CD4-positive, alpha-beta T cell treated with Interleukin-4 for 1 hour (primary cell): ENCODE measurements at places on chromosomes 13 and 19.

DNA sequence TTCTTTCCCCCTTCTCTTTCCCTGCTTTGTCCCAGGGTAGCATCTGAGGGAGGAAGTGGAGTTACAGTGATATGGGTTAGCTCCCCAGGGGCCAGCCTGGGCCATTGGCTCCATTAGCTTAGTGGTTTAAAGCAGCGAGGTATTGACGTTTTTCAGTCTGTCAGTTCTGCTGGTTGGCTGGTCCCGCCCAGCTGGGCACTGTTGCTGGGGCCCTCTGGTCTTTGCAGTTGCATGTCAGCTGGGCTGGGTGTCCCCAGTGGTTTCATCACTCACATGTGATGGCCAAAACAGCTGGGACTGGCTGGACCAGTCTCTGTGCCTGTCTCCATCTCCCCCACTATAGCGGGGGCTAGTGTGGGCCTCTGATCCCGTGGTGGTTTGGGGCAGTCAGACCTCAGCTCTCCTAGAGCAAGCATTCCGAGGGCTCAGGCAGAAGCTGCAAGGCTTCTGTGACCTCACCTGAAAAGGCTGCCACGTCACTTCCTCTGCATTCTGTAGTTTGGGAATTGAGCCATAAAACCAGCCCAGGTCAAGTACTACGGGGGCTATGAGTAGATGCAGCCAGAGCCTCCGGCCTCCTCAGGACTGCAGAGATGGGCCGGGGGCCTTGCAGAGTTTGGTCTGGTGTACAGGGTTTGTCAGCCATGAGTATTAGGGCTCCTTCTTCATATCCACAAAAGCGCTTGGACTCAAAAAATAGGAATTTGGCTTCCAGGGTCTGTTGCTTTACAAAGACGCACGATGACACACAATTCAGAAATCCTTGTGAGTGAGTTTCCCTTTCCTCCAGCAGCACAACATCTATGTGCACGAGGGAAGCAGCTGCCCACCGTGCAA lies 30.0 kb downstream of the TSSK6 start:
- DNase-seq = no peak

DNA sequence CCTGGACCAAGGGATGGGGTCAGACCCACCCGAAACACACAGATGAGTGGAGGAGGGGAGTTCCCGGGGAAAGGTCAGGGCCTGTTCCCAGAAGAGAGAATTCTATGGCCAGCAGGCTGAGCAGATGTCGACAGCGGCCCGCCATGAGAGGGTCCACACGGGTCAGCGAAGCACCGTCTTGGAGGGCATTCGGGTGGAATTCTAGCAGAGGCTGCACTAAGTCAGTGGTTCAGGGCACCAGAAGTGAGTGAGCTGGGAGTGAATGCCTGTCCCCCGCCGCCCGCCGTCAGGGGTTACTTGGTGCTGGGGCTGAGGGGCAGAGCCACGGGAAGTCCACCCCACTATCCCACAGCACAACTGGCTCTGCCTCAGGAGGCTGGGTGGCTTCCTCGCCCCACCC lies 96.2 kb upstream of the VSTM2B start:
- DNase-seq = no peak

DNA sequence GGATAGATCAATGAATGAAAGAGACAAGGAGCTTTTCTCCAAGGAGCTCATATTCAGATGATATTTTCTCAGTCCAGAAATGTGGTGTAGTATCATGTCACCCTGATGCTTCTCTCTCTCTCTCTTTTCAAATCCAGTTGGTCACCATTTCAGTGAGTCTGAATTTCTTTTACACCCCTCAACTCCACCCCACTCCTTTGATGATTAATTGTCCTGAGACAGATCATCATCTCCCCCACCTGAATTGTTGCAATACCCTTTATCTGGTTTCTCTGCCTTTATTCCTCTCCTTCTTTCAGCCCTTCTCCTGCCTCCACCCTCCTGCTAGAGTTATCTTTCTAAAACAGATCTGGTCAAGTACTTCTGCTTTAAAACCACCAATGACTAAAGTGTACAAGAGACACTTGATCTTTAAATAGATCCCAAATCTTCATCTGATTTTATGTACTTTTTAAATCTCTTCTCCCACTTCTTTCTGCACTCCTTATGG lies 299.8 kb downstream of the KLF5 start:
- no peak for DNase-seq

DNA sequence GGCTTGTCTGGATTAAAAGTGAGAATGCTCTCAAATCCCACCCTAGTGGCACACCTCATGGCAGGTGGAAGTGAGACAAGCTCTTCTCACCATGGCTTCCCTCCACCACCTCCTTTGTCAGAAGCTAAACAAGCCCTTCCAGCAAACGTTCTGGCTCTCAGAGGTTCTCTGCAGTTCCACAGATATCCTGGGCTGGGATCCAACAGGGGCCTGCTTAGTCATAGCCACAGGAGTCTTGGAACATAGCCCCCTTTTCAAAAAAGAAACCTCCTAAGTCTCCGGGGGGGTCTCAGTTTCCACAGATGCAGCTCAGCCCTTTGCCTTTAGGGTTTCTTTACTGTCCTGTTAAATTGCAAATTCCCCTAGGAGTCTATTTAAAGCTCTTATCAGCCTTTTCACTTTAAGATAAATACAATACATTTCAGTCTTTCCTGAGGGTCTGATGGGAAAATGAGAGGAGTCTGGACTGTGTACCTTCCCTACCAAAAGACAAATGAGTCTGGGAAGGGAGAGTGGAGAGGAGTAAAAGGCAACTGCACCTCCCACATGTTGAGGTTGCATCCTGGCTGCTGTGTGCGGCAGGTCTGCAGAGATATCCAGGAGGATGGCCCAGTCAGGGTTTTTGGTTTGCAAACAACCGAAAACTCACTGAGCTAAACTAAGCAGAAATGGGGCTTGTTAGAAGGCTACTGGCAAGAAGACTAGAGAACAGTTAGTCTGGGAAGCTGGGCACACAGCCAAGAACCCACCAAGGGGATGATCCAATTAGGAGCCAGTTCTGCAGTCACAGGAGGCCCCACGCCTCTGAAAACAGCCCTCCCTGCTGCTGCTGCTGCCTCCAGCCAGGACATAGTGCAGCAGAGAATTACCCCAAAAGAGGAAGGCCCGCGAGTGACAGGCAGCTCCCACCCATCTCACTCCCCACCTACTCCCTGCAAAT lies 41.4 kb upstream of the SERP2 start:
- no peak for DNase-seq

DNA sequence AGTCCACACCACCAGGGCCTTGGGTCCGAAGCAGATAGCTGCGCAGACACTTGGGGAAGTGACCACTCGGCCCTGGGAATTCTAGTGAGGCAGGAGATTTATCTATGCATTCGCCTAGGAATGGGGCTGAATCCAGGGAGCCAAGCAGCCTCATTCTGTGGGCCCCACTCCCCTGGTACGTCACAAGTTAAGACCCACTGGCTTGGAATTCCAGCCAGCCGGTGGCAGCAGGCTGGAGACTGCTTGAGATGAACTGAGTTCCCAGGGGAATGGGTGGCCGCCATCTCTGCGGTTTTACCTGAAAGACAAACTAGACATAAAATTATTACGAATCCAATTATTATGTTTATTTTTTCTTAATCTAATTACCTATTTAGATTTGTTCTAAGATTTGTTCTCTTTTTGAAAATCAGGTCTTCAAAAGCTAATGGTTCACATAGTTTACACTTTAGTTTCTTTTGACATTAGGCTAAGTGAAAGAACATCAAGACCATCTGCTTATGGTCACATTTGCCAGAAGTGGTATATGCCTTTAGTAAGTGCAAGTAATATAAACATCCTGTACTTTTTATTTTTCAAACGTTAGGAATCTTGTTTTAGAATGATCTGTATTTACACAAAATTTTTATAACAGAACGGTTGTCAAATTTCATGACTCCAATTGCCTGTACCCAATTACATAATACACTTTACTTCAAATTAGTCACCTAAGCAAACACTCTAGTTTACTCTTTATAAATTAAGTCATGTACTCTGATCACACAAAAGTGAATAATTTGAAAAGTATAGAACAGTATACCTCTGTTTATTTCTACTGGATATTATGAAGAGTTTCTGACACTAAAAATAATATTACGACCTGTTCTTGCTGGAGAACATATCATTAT lies 74.4 kb downstream of the SLITRK6 start:
- DNase-seq = no peak

DNA sequence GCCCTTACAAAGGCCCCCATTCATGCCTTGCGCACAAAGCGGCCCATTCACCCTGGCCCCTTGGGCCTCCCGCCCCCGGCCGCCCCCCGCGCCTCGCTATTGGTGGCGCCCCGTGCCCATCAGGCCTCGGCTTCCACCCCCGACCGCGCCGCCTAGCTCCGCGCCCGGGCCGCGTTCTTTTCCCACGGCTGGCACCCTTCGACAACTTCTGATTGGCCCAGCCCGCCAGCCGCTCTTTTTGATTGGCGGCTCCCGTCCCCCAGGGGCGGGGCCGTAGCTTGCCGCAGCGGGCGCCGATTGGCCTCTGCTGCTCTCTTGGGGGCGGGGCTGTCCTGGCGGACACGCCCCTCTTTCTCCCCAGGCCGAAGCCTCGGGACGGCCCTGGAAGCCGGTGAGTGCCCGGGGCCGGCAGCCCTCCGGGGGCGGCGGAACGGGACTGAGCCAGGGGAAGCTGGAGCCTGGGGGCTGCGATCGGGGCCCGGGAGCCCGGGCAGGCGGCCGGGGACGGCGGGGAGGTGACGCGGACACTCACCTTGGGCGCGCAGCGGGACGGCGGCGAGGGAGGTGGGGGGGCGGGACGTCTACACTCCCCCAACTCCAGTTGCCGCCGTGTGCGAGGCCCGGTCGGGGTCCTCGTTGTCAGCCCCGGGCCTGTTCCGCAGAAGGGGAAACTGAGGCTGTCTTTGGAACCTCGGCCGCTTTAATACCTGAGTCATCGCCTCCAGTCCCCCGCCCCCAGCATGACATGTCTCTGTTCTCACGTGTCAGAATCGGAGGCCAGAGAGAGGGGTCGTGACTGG lies at the start of gene MYH14:
Gene MYH14, plus strand, starts transcription at position 342 of the 800 bp plus-strand sequence. CDS start 6,744 bp downstream, outside the sequence.
- DNase-seq = no peak

- DNase-seq = no peak
Measured at GRCh38 chr13:83057119-83057518, 825.2 kb downstream of the SLITRK1 start.
